ENCODE measurements at places on chromosomes 6 and 20.

GRCh38 chr6:167399051-167399387, 74.1 kb downstream of the TTLL2 start:
- DNase-seq: no peak

GRCh38 chr6:166509193-166509592, 77.3 kb downstream of the RAMACL start:
- no peak for DNase-seq

DNA sequence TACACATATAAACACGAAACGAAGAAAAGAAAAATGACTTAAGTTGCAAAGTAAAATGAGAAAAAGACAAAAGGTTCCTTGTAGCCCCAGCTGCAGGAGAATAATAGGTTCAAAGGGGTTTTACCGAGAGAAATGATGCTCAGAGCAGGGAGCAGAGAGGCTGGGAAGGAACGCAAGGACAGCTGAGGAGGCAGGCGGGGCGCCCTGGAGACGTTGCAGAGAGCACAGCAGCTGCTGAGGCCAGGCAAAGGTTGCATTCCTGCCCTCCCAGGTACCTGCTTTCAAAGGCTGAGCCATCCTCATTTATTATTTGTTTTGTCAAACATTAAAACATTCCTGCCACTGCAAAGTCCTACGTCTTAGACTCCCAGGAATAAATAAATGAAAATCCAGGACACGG, 16.2 kb upstream of the VAPB start:
- DNase-seq: no peak

DNA sequence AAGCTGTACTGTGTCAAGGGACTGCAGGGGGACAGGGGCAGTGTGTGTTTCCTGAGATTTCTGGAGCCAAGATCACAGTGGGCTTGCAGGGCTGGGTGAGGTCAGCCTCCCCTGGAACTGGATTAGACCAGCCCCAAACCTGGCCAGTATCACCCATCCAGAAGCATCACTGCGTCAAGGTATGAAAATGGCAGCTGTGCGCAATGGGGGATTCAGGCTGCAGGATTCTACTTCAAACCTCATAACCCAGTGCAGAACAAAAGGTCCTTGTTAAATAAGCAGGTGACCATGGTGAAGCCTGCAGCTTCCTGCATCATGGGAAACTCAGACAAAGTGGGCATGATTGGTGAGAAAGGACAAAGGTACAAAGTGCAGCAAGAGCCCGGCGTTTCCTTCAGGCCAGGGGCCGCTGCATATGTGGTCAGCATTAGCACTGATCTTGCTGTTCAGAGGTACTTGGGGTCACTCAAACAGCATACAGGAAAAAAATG, 33.4 kb downstream of the TRAF3IP2 start:
- no peak for DNase-seq

DNA sequence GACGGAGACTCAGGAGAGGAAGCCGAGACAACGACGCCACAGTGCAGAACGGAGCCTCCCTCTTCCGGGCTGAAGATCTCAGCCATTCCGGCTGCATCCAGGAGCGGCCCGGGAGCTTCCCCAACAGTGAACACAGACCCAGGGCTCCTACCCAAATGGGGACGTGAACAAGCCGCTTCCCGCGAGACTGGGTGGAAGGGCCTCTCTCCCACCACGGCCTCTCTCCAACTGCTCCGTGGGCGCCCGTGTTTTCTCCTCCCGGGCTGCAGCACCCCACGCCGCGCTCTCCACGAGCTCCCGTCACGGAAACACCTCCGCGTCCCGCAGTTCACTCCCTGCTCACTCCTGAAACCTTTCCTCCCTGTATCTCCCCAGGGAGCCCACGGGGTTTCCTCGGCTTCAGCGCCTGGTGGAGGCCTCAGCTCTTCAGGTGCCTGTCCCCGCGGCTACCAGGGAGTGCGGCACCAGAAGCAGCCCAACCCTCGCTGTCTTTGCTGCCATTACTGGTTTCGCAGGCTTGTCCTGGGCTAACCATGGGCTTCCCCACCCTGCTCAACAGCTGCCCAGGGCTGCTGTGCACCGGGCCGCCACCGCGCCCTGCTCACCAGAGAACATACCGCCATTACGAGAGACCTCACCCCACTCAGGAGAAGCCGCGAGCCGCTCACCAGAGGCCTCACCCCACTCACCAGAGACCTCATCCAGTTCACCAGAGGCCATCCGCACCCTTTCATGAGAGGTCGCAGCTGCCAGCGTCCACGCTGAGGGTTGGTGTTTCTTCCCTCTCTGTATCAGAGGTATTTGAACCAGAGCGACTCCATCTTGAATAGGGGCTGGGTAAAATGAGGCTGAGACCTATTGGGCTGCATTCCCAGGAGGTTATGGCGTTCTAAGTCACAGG, 922.8 kb downstream of the QKI start:
- no peak for DNase-seq

GRCh38 chr20:24208652-24209051, 220.1 kb upstream of the GGTLC1 start:
- DNase-seq: peak; percentile 36

DNA sequence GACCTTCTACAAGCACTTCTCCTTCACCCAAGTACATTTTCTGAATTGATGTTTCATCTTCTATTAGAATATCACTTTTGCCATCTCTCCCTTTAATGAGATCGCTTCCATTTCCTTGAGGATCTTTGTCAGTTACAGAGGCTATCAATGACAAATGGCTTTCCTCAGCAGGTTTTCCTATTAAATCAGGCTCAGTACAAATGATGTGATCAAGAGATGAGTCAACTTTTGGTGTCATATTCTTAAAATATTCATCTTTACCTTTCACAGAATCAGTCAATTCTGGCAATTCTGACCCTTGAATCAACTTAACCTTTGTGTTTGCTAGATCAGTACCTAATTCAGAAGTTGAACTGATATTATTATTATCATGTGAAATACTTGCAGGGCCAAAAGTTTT, 37.3 kb downstream of the DST start:
- no peak for DNase-seq

DNA sequence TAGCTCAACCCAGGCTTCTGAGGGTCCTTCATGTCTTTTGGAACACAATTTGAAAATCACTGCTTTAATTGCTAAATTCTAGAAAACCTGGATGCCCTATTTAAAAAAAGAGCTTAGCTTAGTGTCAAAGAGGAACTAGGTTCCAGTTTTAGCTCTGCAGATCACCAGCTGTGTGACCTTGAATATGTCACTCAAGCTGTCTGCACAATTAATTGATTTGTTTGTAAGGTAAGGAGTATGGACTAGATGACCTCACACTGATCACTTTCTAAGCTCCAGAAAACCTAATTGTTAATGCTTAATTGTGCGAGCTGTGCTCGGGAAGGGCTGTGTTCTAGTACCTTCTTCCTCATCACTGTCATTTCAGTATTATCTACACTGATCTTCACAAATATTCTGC, 26.2 kb downstream of the UTRN start:
- DNase-seq: no peak

- DNase-seq: no peak
Measured at GRCh38 chr20:4099905-4100675, 84.7 kb upstream of the RNF24 start.

- DNase-seq: no peak
Measured at GRCh38 chr20:56454754-56455153, 13.7 kb upstream of the RTF2 start.

DNA sequence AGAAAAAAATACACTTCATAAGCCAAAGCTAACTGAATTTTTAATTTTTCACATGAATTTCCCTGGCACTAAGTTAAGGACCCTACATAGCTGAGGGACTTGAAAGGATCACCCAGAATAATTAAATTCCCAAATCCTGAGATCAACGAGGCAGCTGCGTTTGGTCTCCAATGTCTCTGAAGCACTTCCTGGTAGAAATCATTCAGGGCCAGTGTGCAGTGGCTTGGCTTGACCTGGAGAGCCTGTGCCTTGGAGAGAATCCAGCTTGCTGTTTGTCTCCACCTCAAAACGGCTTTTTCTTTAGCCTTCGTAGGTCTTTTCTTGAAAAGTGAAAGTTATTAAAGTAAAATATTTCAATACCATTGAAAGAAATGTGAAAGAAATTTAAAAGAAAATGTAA, 92.4 kb downstream of the SMOC2 start:
- no peak for DNase-seq

DNA sequence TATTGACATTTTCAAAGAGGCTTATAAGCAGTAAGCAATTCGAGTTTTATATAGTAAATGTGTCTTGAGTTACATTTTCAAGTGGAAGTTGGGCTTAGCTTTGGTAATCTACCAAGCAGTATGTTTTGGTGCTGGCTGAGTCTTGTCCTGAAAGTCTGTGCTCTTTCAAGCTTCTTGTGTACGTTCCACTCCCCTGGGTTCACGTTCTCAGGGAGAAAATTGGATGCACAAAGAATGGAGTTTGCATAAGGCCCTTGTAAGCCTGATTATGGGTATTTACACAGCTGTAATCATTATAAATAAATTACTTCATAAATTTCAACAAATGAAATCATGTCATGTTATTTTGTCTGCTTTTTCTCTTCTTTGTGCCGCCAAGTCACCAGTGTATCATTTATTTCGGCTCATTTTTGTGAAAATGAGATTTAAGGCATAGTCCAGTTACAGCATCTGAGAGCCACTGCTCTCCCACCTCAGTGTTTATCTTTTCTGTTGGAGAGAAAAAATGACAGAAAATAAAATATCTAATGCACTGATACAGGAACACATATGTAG, 262.5 kb downstream of the BTBD3 start:
- no peak for DNase-seq

DNA sequence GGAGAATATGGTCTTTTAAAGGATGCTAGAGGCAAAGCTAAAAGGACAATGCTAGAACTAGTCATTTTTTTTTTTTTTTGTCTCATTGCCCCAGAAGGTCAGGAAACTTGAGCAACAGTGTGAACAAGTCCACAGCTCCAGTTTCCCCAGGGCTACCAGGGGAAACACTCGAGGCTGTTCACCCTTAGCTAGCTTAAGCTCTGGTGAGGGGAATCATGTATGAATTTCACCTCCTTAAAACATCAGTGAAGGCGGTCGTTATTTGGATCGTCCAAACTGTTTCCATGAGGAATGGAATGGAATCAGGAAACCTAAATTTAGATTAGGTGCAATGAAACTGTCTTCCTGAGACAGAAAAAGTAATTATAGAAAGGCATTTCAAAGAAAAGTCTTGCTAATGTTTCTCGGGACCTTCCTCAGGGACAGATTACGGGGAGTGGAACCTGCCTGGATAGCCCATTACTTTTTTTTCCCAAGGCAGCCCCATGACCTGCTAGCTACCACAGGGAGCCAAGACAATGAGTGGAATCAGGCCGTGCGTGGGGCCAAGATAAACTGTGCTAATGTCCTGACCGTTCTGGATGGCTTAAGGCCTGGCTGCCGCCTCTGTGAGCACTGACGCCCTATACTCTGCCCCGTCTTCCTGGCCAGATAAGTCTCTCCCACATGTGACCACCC, 164.8 kb upstream of the SGK1 start:
- no peak for DNase-seq

GRCh38 chr6:138417493-138418117, 13.6 kb downstream of the HEBP2 start:
- DNase-seq: no peak

DNA sequence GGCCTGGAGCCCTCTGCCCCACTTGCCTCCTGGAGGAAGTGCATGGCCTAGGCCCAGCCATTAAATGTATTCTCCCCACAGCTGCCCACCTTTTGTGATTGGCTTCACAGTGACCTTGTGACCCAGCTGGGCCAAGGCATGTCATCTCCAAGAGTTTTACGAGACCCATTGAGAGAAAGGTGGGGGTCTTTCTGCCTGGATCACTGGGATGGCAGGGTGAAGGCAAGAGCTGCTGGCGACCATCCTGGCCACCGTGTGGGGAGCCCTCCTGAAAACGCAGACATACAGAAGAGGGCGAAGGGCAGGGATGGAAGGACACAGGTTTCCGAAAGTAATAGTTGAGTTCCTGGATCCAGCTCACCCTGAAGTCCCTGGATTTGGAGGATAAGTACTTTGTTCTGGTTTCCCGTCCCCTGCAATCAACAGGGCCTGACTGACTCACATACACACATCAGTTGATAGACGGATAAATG, 12.3 kb upstream of the SPO11 start:
- no peak for DNase-seq

GRCh38 chr6:110484321-110484720, 7.9 kb upstream of the SLC22A16 start:
- DNase-seq: no peak

GRCh38 chr6:3751730-3752530, 417 bp upstream of the PXDC1 start:
- peak; percentile 91 for DNase-seq

- DNase-seq: peak; percentile 8
Measured at GRCh38 chr20:59042151-59042795, at the start of gene PRELID3B. TSS of gene PRELID3B (minus strand) at chr20:59042786. CDS start at chr20:59042730, 56 bp downstream.

DNA sequence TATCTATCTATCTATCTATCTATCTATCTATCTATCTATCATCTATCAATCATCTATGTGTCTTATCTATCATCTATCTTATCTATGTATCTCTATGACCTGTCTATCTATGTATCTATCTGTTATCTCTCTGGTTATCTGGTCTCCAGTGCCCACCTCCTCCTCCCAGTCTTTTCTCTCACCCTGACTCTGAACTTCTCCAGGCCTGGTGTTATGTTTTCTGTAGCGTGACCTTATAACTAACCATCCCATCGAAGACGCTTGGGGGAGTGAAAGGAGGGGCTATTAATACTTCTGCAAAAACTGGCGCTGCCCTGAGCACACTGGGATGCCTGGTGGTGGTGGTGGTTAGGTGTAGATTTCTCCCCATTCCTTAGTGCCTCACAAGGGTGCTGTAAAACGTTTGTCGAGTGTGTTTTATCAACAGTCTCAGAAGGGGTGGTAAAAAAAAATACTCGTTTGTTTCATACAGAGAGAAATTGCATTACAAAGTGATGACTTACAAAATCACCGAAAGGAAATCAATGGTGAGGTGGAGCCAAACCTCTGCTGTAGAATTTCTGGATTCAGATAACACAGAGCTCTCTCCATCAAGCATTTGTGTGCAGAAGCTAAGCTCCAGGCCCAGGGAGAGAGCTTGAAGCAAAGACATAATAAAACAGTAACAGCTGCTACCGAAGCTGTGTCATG, 156.2 kb downstream of the BCAS1 start:
- no peak for DNase-seq

DNA sequence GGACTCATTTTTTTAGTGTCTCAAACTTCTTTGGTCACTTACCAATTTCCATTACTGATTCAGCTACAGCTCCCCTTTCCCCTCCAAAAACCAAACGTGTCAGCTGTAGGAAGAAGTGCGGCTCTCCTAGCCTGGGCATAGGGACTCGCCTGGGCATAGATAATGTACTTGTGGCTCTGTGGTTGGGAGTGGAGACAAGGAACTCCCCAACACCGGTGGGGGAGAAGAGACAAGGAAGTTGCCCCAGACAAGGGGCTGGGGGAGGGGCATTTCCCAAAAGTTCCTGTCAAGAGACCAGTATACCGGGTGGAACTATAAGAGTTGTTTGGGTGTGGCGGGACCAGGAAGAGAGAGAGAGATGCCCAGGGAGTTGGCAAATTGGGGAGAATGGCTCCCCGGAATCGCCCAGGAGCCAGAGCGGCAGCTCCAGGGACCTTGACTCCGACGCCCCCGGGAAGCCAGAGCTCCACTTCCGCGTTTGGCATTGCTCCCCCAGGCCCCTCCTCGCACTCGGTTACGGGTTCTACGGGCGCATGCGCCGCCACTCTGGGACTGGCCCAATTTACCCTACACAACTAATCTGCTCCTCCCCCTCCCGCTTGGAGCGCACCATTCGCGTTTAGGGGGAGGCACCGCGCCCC, 871 bp upstream of the ZFAND3 start:
- DNase-seq: no peak
